ENCODE measurements at places on chromosomes 11 and 22. TPM values are rescaled to one million over a fixed set of nuclear protein-coding genes. Genes with fewer than 3 reads are reported as not detected.

The MRGPRX3 gene
- total RNA-seq: not detected

The DLG2 gene
- 0.16 TPM for total RNA-seq

The TMEM134 gene
- total RNA-seq: 66.2 TPM

The BSX gene
- total RNA-seq: not detected

The INPP5J gene
- 0.44 TPM for total RNA-seq

The ISX gene
- total RNA-seq: not detected

The PRODH gene
- 1.4 TPM for total RNA-seq
